ENCODE measurements at places on chromosomes 1 and 21.
A peak's percentile ranks its signal among the peaks of the same experiment; 100 is the strongest.

- no peak for DNase-seq
Measured at GRCh38 chr21:29389136-29389535, 90.4 kb downstream of the BACH1 start.

GRCh38 chr1:40143891-40144575 is 17.2 kb upstream of the RLF start:
- peak; percentile 65 for DNase-seq

GRCh38 chr1:44661781-44662682 is 12.2 kb downstream of the TMEM53 start:
- DNase-seq: no peak

- no peak for DNase-seq
Measured at GRCh38 chr1:222843469-222844410, 28.9 kb downstream of the DISP1 start.

All from T-helper 2 cell (primary cell).